ENCODE measurements at places on chromosomes 7 and 10.

DNA sequence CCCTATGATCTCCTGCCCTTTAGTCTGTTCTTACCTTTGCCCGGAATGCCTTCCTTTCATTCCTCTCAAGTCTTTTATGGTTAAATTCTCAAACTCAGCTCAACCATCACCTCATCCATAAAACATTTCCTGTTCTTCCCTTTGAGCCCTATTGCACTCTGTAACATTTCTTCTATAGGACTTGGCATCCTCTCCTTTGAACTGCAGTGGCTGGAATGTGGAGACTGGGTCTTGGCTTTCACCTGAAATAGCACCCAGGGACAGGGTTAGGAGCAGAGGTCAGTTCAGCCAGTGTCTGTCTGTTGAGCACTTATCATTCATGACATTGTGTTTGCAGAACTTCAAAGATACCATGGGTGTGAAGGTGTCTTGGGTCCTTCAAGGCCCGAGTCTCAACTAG lies 7.2 kb downstream of the NFE2L3 start:
- no peak for DNase-seq

DNA sequence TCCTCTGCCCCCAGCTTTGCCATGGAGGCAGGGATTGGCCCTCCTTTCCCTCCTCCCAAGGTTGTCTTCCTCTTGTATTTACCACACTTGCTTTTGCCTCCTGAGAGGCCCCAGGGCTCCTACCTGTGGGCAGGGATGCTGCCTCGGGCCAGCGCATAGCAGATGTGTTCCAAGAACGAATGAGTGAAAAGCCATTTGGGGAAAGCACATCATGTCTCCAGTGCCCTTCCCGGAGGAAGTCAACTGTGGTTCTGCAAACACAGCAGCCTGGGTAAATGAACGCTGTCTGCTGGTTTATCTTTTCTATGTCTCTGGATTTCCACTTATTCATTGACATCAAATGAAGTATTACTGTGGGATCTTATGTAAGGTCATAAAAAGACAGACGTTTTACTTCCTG lies 161.7 kb downstream of the FANK1 start:
- no peak for DNase-seq

GRCh38 chr10:6144406-6145165 lies 55.8 kb downstream of the RBM17 start:
- peak; percentile 93 for DNase-seq

DNA sequence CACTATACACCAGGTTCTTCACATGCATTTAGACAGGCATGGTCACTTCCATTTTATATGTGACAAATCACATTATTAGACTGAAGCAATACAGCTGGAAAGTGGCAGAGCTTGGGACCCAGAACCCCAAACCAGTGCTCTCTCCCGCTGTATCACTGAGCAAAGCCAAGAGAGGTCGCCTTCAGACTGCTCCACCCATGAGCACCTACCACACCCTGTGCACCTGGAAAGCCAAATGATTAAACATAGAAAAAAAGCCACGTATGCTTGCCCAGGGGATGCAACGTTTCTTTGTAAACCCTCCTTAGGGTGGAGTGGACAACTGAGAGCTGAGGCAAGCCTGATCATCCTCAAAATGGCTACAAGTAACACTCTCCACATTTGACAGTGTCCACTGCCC lies 72.5 kb downstream of the CCDC6 start:
- DNase-seq, result no peak

- no peak for DNase-seq
Measured at GRCh38 chr7:801940-802381, 30.3 kb upstream of the SUN1 start.

GRCh38 chr7:26318921-26319320 lies 27.3 kb downstream of the SNX10 start:
- DNase-seq, result no peak

DNA sequence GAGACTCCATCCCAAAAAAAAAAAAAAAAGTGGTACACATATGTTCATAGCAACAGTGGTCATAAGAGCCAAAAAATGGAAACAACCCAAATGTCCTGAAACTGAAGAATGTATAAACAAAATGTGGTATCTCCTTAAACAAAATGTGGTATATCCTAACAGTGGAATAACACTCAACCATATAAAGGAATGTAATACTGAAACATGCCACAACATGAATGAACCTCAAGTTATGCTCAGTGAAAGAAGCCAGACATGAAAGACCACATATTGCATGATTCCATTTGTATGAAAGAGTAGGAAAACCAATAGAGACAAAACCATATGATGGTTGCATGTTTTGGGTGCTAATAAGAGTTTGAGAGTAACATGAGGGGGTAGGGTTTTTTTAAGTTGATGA lies 3.1 kb downstream of the GJC3 start:
- DNase-seq, result no peak

GRCh38 chr7:72080865-72081510 lies 331.1 kb downstream of the CALN1 start:
- no peak for DNase-seq
